ENCODE measurements at places on chromosomes 16 and 17.

DNA sequence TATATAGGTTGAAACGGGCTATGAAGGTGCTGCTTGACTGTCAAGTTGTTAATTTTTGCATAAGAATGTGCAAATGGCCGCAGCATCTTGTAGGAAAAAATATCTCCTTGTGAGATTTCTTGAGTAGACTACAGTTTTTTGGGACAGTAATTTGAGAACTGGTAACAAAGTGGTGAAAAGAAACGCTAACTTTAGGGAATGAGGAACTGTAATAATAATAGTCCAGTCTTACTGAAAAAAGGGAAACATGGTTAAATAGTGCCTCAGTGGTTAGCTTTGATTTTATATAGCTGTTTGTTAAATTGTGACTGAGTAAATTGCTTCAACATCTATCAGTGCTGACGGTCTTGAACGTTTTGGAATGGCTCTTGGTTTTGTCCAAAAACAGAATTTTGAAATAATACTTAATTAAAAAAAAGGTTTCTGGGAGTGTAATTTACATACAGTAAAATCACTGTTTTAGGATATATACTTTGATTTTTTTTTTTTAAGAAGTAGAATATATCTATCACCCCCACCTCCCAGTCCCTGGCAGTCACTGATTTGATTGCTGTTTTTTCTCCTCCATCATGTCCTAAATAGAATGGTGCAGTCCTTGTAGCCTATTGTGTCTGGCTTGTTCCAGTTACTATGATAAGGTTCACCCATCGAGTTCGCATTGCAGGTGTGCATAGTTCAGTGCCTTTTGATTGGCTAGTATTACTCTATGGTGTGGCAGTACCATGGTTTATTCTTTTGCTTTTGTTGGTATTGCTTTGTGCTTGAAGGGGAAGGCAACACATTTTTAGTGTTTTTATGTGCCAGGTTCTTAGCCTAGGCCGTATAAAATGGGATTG, 2.8 kb downstream of the HAPSTR1 start:
- DNase-seq, result no peak

DNA sequence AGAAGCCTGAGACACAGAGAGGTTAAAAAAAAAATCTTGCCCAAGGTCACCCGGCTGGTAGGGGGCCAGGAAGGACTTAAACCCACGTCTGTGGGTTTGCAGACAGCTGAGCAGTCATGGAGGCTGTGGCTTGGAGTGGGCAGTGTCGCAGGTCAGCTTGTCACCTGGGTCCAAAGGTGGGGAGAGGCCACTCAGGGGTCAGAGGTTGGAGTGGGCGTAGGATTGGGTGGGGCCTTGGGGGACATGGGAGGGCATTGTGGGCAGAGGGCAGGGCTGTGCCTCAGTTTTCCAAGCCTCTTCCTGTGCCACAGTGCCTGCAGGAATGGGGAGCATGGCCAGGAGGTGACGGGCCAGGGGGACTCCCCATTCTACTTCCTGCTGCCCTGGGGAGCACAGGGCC, 2.0 kb upstream of the NDRG4 start:
- DNase-seq, result no peak

- DNase-seq, result no peak
Measured at GRCh38 chr17:49915670-49916069, 53.3 kb upstream of the DLX4 start.

- DNase-seq, result no peak
Measured at GRCh38 chr17:16083223-16083622, 83.6 kb downstream of the TTC19 start.

Data from GM03348 (cell line).